A172 (cell line): ENCODE measurements at places on chromosomes 12 and 14. TPM values are rescaled to one million over a fixed set of nuclear protein-coding genes. Genes with fewer than 3 reads are reported as not detected.

PDE3A gene
- not detected in 2 replicates for total RNA-seq

CABP1 gene
- total RNA-seq, result 0.83 TPM in 1 of 2 replicates, not detected in the other

CCDC196 gene
- total RNA-seq, result not detected in 2 replicates

SLC48A1 gene
- 4.3 and 10.0 TPM in 2 replicates for total RNA-seq

KRT86 gene
- total RNA-seq, result 1.5 and 1.6 TPM in 2 replicates

FOXA1 gene
- 1.4 and 1.7 TPM in 2 replicates for total RNA-seq

SDR9C7 gene
- total RNA-seq, result 0.12 TPM in 1 of 2 replicates, not detected in the other

LAG3 gene
- total RNA-seq, result not detected in 2 replicates

DNAJC22 gene
- 12.6 and 13.1 TPM in 2 replicates for total RNA-seq

SLC22A17 gene
- total RNA-seq, result 10.3 and 11.6 TPM in 2 replicates

- no peak for DNase-seq
Measured at GRCh38 chr12:80373666-80374065, 70.4 kb upstream of the PTPRQ start.

GRCh38 chr12:3436461-3437065 lies 54.4 kb upstream of the PRMT8 start:
- no peak for DNase-seq

DNA sequence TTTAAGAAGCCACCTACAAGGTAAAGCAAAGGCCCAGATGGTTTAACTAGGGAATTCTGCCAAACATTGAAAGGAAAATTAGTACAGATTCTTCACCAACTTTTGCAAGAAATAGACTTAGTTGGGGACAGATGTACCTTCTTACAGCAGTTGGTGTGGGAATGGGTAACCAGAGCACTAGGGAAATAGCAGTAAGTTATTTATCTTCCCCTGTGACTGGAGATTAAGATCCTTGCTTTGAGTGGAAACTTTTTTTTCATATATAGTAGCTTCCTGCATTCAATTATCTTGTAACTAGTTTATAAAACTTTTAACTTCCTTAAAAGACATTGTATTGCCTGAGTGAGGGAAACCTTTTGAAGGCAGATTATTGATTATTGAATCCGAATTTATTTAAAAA lies 44.2 kb downstream of the ARID2 start:
- DNase-seq, result no peak

GRCh38 chr12:109016016-109016415 lies 4.9 kb downstream of the SVOP start:
- DNase-seq, result no peak

GRCh38 chr12:100995771-100996170 lies 201.2 kb downstream of the ANO4 start:
- DNase-seq, result no peak

GRCh38 chr12:107236824-107237511 lies 143.6 kb upstream of the CRY1 start:
- DNase-seq, result peak; percentile 80

- no peak for DNase-seq
Measured at GRCh38 chr14:101588286-101588975, 27.1 kb downstream of the DIO3 start.

- no peak for DNase-seq
Measured at GRCh38 chr12:46774322-46774633, 51.5 kb downstream of the SLC38A4 start.

GRCh38 chr12:117850048-117850447 lies 118.7 kb downstream of the KSR2 start:
- peak; percentile 43 for DNase-seq

GRCh38 chr12:131383741-131384543 lies 326.9 kb upstream of the SFSWAP start:
- DNase-seq, result no peak

- no peak for DNase-seq
Measured at GRCh38 chr12:44021471-44021971, 185.6 kb downstream of the TMEM117 start.

GRCh38 chr14:99612738-99613330 lies 8.8 kb upstream of the CCDC85C start:
- DNase-seq, result no peak

DNA sequence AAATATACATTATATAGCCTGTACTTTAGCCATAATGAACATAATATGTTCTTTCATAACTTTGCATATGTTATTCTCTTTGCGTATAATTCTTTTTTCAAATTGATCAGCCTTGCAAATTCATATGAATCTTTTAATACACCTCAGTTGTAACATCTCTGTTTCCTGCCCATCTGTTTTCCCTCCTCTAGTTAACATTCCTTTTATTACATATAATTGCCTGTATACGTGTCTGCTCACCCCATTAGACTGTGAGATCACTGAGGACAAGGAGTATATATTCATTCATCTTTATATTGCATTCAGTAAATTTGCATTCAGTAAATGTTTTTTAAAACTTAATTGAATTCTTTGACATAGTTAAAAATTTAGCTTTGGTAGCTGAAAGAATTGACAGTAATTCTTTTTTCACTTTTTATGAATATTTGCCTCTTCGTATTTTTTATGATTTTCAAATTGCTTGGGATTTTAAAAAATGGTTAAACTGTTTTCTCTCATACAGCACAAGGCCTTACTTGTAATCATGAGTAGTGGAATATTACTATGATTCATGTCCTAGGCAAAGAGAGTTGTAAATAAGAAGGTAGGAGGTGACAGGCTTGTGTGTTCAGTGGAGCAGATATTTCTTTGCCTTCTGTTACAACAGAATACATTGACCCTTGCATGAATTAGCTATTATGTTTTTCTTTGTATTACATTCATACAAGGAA lies 32.8 kb upstream of the KLHL42 start:
- no peak for DNase-seq

DNA sequence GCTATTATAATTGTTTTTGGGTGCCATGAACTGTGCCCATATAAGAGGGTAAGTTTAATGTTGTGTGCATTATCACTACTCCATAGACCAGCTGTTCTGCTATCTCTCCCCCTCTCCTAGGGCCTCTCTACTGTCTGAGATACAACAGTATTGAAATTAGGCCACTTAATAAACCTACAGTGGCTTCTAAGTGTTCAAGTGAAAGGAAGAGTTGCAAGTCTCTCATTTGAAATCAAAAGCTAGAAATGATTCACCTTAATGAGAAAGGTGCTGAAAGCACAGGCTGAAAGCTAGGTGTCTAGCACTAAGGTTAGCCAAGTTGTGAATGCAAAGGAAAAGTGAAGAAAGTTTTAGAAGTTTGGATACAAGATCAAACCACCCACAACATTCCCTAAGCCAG lies 168.0 kb downstream of the SLC16A7 start:
- DNase-seq, result no peak

- DNase-seq, result peak; percentile 0
Measured at GRCh38 chr12:86389949-86390348, 133.8 kb upstream of the MGAT4C start.

- peak; percentile 88 for DNase-seq
Measured at GRCh38 chr12:6553051-6553868, 2.6 kb downstream of the IFFO1 start.

DNA sequence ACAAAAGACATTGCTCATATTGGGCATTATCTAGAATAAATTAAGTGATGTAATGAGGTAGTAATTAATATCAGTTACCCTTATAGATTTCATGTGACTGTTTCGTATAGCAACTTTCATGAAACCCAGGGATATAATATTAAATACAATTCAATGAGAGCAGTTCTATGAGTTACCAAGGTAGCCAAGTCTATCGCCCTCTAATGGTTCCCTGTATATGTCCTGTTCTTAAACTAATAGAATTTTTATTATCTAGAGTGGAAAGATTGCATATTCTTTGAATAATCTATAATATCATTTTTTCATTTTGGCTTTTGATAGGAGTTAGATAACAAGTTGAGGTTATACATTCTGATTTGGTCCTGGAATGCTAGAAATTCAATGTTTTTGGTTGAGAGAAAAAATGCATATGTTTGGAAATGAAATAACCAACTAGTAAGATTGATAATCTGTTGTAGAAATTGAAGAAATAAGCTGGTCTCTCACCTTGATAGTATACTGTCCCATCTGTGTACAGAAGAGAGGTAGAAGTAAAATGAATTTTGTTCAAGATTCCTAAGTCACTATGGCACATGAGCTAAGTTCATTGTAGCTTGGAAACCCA lies 59.7 kb downstream of the SCFD1 start:
- peak; percentile 0 for DNase-seq

- DNase-seq, result no peak
Measured at GRCh38 chr12:59843260-59843843, 247.5 kb downstream of the SLC16A7 start.

- no peak for DNase-seq
Measured at GRCh38 chr12:79191391-79191790, 326.8 kb downstream of the SYT1 start.

DNA sequence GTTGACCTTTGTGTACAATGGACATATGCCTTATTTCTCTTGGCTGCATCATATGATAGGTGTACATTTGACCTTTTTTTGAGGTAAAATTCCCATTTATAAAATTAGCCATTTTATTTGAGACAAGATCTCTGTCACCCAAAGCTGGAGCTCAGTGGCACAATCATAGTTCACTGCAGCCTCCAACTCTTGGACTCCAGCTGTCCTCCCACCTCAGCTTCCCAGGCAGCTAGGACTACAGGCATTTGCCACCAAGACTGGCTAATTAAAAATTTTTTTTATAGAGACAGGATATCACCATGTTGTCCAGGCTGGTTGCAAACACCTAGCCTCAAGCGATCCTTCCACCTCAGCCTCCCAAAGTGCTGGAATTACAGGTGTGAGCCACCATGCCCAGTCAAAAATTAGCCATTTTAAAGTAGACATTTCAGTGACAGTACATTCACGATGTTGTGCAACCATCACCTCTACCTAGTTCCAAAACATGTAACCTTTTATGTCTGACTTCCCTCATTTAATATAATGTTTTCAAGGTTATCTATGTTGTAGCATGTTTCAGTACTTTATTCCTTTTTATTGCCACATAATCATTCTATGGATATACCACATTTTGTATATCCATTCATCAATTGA lies 5.4 kb downstream of the G2E3 start:
- no peak for DNase-seq

DNA sequence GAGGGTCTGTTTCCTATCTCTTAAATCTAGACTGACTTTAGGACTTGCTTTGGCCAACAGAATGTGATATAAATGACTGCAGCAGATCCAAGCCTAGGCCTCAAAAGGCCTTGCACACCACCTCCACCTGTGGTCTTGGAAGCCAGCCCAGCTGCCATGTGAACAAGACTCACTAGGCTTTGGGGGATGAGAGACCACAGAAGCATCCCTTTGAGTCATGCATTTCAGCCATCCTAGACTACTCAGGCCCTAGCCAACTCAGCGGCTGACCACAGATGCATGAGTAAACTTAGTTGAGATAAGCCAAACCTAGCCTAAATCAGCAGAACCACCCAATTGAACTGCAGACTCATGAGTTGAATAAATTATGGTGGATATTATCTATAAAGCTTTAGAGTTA lies 87.7 kb downstream of the KCNH5 start:
- DNase-seq, result peak; percentile 93

GRCh38 chr14:32329146-32329545 lies at the start of gene AKAP6:
TSS of gene AKAP6 (plus strand) at chr14:32329298. CDS start at chr14:32433494, 104,196 bp downstream.
- no peak for DNase-seq
